AG04450 (cell line): ENCODE measurements at places on chromosomes 13 and 19.

DNA sequence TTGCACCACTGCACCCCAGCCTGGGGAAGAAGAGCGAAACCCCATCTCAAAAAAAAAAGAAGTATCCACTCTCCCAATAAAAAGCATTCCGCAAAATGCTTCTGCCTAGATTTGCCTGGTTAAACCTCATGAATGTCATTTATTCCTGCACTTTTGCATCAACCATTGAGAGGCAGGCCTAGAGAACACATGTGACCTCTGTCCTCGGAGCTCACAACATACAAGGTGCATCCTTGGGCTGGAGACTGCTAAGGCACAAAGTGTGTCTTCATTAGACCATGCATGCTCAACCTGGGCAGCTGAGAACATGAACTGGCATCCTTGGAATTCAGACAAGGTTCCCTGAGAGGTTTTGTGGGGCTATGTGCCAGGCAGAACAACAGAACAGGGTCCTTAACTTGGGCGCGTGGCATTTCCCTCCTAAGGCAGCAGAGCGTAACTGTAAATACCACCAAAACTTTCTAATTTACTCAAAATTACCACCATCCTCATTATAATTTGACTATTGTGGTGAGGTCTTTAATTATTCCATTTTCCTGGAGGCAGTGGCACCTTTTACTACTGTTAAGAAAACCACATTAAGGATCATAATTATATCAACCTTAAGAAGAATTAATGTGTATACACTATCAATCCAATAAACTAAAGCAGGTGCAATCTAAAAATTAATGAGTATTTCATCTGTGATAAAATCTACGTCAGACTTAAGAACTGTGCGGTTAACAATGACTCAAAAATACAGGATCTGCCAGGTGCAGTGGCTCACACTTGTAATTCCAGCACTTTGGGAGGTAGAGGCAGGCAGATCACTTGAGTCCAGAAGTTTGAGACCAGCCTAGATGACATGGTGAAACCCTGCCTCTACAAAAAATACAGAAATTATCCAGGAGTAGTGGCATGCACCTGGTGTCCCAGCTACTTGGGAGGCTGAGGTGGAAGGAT, 13.8 kb downstream of the RCBTB1 start:
- DNase-seq = no peak

DNA sequence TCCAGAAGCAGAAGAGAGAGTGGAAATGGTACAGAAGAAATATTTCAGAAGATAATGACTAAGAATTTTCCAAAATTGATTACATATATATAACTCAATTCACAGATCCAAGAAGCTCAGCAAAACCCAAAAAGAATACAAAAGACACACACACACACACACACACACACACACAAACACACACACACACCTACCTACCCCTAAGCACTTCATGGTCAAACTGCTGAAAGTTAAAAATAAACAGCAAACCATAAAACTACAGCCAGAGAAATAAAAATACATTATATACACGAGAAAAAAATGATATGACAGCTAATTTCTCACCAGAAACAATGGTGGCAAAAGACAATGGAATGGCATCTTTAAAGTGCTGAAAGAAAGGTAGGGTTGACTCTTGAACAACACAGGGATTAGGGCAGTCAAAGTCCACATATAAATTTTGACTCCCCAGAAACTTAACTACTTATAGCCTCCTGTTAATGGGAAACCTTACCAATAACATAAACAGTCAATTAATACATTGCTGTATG, 49.2 kb downstream of the DIAPH3 start:
- DNase-seq = no peak

- DNase-seq = no peak
Observed at GRCh38 chr19:48784527-48784926, 26.3 kb downstream of the BCAT2 start.

DNA sequence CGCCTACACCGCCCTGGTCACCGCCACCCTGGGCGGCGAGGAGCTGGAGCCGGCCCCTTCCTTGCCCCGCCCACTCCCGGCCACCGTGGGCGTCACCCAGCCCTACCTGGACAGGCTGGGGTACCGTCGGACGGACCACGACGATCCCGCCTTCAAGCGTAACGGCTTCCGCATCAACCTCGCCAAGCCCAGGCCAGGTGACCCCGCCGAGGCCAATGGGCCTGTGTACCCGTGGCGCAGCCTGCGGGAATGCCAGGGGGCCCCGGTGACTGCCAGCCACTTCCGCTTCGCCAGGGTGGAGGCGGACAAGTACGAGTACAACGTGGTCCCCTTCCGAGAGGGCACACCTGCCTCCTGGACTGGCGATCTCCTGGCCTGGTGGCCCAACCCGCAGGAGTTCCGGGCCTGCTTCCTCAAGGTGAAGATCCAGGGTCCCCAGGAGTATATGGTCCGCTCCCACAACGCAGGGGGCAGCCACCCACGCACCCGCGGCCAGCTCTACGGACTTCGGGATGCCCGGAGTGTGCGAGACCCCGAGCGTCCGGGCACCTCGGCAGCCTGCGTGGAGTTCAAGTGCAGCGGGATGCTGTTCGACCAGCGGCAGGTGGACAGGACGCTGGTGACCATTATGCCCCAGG, 7.0 kb downstream of the CILP2 start:
- DNase-seq = no peak

DNA sequence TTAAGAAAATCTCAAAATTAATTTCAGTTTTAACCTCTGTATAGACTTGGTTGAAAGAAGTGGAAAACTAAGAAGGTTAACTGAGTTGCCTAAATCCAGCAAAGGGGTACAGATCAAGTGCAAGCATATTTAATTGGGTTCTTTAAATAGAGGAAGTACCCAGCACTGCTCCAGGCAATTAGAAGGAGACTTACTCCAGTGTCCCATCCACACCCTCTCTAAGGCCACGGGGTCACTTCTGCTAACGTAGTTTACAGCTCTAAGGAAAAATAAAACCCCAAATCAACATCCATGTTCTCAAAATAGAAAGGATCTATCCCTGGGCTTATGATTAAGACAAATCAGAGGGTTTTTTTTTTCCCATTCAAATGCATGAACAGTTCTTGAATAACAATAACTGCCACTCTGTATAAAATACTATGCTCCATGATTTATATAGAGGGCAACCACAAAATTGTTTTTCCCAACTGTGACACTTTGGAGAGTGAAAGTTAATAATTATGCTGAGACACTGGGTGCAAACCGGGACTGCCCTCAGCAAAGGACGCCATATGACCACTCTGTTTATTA, 4.6 kb downstream of the FRY start:
- no peak for DNase-seq

DNA sequence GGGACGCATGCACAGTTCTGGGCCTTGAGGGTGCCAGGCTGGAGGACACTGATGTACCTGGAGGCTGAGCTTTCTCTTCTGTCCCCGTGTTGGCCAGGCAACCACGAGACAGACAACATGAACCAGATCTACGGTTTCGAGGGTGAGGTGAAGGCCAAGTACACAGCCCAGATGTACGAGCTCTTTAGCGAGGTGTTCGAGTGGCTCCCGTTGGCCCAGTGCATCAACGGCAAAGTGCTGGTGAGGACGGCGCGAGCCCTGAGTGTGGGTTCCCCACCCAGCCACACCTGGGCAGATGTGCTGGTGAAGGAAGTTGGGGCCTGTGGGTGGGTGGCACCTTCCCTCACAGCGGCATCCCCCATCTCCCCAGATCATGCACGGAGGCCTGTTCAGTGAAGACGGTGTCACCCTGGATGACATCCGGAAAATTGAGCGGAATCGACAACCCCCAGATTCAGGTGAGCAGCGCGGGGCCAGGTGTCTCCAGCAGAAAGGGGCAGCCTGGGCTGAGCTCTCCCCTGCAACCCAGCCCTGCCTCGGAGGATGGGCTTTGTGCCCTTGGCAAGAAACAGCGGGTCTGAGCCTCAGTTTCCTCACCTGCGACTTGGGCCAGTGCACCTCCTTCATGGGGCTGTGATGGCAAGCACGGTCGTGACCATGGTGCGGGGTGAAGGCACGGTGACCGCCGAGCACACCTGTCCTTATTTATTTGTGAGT, 26.2 kb downstream of the CCDC8 start:
- no peak for DNase-seq

DNA sequence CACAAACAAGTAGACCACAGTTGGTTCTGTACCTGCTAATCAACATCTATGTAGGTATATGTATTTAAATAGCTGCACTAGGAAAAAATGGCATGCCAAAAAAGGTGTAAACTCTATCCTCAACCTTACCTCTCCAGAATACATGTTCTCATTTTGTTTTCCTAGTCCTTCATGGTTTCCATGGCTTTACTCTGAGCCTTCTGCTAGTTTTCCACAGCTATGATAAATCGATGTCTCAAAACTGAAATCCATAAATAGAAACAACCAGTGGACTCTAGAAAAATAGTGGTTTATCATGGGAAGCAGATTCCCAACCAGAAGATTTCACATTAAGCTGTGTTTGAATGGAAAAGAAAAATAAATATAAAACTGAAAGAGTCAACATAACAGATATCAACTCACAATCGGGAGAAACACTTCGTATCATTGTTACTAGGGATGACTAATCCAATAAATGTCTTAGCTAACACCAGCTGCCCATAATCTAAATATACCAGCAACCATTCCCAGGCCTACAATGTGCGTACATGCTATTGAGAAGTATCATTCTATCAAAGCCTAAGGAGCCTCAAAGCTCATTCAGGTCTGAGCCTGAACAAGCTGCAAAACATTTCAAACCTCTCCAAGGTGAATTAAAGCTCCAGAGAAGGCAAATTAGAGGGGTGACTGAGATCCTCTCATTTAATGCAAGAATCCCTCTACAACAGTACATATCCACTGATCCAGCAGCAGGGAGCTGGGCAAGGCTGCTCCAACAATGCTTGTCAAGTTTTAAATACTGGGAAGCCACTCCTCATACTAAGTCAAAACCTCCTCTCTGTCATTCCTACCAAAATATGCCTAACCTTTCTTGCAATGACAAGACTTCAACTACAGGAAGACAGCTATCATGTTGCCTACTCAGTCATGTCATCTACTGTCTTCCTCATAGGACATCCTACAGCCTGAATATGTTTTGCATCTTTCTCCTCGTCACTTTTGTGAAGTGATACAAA, 90.2 kb downstream of the KCTD12 start:
- DNase-seq = no peak

DNA sequence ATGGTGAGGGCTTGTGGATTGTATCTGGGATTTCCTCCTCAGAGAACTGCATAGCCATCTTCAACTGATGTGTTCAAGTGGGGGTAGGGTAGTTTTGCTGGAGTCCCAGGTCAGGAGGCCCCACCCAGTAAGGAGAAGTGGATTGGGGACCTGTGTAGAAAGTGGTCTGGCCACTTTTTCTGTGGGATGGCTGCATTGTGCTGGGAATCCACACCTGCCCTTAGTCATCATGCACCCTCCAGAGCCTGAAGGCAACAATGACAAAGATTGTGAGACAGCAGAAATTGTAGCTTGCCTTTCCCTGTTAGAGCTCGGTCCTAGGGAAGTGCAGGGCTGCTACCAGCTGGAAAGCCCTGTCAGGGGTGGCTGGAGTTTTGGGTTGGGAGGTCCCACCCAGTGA, 255.4 kb downstream of the NDFIP2 start:
- DNase-seq = no peak

DNA sequence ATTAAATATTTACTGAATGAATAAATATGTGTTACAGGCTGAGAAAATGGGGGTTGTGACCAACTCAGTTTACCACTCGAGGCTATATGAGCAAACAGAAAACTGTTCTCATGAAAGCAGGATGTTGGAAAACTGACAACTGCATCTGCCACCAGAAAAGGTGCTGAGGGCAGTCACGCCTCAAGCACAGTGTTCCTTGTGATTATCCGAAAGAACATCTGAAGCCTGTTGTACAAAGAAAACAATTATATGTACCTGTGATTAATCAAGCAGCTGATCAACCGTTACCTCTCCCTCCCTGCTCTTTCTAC, 6.2 kb upstream of the KLK13 start:
- no peak for DNase-seq
